Activated CD4-positive, CD25-positive, alpha-beta regulatory T cell treated with anti-CD3 and anti-CD28 coated beads, Interleukin-2, amount 50 U/mL, for 16 hours (primary cell): ENCODE measurements at places on chromosomes 6 and 20.

- no peak for DNase-seq
These were observed 52.6 kb downstream of the GFRAL start for GRCh38 chr6:55379895-55380294.

DNA sequence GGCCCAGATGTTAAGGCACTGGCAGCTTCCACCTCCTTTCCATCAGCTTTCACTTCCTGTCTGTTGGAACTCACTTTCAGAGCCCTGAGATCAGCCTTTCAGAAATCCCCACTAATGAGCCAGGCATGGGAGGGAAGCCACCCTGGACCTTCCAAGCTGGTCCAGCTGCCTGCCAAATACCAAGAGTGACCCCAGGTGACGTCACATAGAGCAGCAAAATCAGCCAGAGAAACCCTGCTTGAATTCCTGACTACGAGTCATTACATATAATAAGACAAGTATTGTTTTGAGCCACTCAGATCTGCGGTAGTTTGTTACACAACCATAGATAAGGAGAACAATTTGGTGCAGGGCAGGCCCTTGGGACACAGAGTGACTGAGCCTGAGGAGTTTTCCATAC lies 556.0 kb upstream of the JAG1 start:
- DNase-seq: no peak

- DNase-seq: no peak
These were observed 42.8 kb upstream of the HFE start for GRCh38 chr6:26044140-26045064.

- no peak for DNase-seq
These were observed 12.8 kb upstream of the PDYN start for GRCh38 chr20:2006452-2007361.

DNA sequence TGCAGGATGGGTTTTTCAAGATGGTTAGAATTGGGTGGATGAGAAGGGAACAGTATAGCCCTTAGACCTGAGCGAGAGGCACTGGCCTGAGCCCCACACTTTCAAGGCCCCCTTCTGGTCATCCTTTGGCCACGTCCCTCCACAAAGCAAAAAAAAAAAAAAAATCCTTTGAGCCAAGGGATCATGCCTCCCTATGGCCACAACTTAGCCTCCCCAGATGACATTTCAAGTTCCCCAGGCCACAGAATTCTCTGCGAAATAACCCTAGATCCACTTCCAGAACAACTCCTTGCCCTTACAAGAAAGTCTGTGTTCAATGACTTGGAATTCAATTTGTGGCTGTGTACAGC lies 30.4 kb downstream of the ELOVL2 start:
- no peak for DNase-seq

GRCh38 chr6:152091201-152091600 lies 283.7 kb downstream of the ESR1 start:
- no peak for DNase-seq

DNA sequence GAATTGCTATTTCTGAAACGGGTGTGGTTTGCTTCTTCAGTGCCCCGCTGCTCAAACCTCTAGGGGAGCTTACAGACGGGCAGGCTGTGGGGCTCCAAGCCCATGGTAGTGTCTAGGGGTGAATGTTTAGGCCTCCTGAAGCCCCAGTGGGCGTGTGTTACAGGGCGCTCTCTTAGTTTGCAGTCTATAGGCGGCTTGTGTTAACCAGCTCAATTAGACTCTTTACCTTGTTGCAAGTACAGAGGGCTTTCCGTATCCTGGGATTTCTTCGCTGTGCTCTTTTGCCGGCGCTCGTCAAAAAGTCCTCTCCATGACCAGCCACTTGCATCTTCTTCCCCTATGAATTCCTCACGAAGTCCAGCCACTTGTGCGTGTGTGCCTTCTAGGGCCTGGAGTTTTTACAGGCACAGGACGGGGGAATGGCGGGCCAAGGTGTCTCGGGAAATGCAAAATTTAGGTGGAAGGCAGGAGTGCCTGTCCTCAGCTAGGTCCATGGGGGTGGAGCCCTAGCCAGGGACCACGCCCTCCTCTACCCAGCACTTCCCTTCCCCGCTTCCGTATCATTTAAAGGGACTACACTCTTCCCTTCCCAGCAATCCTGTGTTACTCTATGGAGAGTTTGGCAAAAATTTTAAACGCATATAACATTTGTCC lies 94.5 kb downstream of the HTR1B start:
- DNase-seq: no peak

DNA sequence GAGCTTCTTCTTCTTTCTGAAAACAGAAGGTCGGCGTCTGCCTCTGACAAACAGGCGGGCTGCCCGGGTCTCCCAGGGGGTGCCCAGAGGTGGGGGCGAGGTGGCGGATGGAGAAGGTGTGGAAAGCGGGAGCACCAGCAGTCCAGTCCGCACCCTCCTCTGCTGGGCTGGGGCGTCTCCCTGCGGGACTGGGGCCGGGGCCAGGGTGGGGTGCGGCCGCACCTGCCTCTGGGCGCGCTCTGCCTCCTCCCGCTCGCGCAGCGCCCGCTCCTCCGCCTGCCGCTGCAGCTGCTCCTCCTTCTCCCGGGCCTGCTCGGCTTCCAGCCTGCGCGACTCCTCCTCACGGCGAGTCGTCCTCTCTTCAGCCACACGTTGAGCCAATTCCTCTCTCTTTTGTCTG lies 71.1 kb upstream of the BCLAF1 start:
- DNase-seq: no peak

GRCh38 chr6:4522453-4522852 lies 253.8 kb upstream of the CDYL start:
- no peak for DNase-seq

DNA sequence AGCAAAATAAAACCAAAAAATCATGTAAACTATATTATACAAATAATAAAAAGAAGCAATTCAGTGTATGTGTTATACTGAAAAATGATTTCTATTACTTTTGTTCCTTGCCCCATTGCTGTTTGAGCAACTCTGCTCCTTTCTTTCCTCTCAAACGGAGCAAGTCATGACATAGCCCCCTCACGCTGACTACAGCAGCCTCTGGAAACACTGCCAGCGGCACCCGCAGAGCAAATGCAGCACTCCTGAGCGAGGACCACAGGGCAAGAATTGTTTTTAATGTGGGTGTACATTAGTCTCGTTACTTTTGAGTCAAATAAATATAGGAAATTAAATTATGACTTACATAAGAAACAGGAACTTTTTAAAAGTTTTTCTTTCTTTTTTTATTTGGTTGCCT lies 350.1 kb upstream of the HSF2 start:
- no peak for DNase-seq

DNA sequence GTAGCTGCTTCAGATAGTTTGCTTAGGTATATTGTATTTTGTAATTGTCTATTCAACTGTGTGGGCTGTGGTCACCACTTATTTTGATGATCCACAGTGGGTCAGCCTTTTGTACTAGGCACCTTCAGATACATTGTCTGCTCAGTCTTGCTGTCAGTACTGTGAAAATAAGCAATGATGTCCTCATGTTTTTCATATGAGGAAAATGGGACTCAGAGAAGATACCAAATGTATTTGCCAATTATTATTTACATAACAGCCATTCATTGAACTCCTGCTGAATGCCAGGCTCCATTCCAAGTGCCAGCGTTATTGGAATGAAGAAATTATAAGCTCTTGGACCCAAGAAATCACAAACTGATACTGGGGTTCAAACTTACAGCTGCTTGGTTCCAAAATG lies 28.6 kb downstream of the MAPK14 start:
- DNase-seq: no peak

- peak; percentile 77 for DNase-seq
These were observed at the start of gene DEF6 for GRCh38 chr6:35297601-35298481. Gene DEF6, plus strand, starts transcription at chr6:35297818. Its CDS starts 39 bp downstream, at chr6:35297857.

DNA sequence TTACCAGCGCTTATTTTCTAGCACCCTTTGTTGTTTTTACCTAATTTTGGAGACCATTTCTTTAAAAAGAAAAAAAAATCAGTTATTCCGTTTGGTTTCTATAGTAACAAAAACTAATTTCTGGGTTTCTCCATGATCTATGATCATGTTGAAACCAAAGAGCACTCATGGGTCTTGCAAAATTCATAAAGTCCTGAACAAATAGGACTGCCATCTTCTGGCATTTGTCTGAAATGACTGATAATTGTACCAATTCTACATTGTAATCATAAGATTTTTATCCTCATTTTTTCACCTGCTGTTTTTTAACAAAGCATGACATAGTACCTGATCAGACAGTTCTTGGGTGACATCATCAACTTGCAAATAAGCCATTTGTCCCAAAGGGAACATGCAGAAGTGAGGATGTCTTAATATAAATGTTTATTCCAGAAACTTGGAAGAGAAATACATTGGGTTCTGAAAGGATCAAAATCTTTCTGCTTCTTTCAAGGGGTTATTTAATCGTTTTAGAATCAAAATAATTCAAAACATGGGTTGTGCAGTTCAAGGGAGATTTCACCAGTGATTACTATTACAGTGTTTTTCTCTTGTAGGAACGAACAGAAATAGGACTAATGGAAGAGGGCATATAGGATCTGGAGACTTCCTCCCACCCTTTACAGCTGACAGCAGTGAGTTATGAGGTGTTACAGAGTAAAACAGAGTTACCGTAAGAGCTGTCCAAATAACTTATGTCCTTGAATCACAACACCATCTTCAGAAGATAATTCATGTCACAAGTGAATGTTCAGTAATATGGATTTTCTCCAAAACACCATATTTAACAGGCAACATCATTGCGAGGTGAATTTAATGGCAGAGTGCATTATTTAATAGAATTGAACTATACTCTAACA lies 87.1 kb upstream of the GJE1 start:
- DNase-seq: no peak

DNA sequence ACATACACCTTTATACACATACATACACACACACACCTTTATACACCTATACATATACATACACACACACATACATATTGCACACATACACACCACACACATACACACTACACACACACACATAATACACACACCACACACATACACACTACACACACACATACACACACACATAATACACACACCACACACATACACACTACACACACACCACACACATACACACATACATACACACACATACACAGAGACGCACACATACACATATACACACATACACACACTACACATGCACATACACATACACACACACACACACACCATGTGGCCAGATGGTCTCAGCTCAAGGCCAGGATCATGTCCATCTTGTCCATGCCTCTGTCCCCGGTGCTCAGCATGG lies 25.7 kb downstream of the BPIFB1 start:
- no peak for DNase-seq

GRCh38 chr6:17959302-17959701 lies 28.1 kb downstream of the KIF13A start:
- DNase-seq: no peak

- no peak for DNase-seq
These were observed 35.1 kb downstream of the RGS17 start for GRCh38 chr6:153096031-153096430.

GRCh38 chr6:48917233-48917632 lies 545.8 kb downstream of the MMUT start:
- DNase-seq: no peak

DNA sequence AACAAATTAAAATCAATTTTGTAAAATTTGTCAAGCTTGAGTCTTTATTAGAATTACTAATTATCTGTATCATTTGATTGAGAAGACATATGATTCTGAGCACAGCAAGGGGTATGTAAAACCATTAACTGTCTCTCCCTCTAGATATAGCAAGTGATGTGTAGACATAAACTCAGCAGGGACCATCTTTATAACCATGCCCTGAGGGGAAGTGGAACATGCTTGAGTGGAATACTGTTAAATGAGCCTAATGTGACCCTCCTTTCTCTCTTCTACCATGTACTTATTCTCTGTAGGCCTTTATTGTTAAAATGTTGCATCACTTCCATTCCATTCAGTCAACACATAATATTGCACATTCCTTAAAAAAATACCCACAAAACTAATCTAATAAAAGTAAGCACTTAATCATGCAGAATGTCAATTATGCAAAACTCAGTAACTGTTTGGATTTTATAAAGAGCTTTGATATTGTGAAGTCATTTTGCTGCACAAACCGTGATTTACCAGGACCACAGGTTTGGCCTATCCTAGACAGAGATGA lies 896.6 kb upstream of the MANEA start:
- no peak for DNase-seq

DNA sequence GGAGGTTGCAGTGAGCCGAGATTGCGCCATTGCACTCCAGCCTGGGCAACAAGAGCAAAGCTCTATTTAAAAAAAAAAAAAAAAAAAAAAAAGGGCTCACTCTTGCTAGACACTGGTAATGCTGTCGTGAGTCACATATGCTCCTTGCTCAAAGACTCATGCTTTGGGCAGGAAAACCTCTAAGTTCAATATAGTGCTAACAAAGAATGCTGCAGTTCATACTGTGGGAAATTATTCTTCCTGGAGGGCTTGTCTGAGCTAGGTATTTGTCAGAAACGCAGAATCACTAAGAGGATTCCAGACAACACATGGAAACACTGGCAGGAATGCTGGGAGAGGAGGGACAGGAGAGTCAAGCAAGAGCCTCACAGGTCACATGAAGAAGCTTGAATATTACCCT lies 2.3 kb upstream of the LYRM2 start:
- DNase-seq: no peak

- no peak for DNase-seq
These were observed 14.5 kb upstream of the NTSR1 start for GRCh38 chr20:62694106-62694505.

DNA sequence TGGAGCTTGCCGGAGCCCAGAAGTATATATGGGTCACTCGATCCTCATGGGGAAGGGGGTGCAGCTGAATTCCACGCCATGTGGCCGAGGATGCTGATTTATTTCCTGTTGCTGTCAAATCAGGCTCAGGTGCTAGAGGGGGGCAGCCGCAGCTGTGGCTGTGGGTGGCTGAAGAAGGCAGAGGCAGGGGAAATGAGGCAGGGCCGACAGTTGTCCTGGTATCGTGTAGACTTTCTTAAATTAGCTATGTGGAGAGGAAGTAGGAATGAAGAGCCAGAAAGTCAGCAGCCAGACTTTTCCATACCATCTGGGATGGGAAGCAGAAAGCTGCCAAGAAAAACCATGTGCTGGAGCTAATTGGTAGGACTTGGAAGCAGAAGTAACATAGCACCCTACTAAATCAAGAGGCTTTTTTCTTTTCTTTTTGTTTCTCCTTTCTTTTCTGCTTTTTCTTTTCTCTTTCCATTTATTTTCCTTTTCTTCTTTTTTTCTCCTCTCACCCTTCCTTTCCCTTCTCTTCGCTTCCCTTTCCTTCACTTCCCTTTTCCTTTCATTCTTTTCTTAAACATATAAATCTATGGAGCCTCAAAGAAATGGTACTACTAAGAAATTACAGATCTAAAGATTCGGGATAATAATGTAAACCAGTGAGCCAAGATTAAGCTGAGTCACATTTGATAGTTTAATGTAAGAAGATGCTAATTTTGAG lies 90.6 kb upstream of the CD83 start:
- no peak for DNase-seq
